Ecto neural progenitor cell (in vitro differentiated cells): ENCODE measurements at places on chromosomes 5 and 9.

DNA sequence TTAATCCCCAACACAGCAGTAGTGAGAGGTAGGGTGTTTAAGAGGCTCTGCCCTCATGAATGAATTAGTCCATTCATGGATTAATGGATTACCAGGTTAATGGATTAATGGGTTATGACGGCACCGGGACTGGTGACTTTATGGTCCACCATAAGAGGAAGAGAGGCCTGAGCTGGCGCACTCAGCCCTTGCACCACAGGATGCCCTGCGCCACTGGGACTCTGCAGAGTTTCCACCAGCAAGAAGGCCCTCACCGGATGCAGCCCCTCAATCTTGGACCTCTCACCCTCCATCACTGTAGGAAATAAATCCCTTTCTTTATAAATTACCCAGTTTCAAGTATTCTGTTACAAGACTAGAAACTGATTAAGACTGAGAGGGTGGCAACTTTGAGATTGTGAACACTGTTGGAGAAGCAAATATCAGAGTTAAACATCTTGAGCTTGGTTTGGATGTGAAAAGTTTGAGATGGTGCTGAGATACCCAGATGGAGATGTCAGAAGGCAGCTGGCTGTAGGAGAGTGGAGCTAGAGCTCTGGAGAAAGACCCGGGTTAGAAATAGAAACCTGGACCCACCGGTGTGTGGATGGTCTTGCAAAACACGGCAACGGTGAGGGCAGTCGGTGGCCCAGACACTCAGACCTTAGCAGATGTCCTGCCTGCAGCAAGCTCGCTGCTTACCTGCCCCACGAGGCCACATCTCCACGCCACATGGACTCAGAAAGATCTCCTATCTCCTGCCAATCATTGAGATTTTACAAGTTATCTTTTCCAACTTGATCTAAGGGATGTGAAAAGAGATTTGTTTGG lies 98.8 kb downstream of the HSD17B3 start:
- no peak for DNase-seq

DNA sequence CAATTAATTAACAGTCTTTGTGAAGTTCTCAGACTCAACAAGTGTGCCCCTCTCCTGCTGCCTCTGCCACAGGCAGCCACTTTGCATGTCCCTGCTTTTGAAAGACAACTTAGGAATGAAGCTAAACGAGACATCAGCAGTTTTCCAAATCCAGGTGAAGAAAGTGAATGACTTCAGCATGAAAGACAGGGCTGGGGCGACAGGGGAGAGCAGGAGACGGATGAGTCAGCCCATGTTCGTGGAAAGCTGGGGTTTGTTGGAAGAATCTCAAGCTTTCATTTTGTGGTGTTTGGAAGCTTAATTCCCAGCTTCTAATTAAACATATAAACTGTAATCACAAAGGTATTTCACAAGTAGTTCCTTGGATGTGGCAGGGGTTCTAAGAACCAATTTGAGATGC lies 207.8 kb upstream of the MAP3K1 start:
- no peak for DNase-seq

DNA sequence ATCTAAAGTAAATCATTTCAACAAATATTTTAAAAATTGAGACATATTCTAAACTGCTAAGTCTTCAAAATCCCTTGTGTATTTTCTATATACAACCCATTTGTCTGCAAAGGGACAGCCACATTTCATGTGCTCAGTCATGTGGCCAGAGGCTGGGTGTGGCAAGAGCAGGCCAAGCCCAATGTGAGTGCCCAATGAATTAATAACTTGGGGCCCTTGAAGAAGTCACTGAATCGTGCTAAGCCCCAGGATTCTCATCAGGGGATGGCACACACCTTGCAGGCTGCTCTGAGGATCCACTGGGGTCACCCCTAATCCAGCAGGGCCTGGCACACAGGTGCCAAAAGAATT lies 78.2 kb upstream of the SMIM23 start:
- DNase-seq, result no peak

DNA sequence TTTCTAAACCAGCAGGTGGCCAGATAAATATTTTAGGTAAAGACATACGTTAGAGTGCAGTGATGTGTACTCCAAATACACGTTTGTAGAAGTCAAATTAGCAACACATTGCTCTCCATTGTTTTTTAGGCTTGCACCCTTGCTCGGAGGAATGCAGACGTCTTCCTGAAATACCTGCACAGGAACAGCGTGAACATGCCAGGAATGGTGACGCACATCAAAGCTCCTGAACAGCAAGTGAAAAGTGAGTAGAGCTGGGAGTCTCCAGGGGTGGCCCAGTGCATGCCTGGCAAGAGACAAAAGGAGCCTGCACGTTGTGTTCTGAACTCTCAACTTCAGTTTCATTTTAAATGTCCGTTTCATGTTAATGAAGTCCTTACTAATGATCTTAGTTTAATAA lies 207.5 kb upstream of the OTULINL start:
- no peak for DNase-seq

DNA sequence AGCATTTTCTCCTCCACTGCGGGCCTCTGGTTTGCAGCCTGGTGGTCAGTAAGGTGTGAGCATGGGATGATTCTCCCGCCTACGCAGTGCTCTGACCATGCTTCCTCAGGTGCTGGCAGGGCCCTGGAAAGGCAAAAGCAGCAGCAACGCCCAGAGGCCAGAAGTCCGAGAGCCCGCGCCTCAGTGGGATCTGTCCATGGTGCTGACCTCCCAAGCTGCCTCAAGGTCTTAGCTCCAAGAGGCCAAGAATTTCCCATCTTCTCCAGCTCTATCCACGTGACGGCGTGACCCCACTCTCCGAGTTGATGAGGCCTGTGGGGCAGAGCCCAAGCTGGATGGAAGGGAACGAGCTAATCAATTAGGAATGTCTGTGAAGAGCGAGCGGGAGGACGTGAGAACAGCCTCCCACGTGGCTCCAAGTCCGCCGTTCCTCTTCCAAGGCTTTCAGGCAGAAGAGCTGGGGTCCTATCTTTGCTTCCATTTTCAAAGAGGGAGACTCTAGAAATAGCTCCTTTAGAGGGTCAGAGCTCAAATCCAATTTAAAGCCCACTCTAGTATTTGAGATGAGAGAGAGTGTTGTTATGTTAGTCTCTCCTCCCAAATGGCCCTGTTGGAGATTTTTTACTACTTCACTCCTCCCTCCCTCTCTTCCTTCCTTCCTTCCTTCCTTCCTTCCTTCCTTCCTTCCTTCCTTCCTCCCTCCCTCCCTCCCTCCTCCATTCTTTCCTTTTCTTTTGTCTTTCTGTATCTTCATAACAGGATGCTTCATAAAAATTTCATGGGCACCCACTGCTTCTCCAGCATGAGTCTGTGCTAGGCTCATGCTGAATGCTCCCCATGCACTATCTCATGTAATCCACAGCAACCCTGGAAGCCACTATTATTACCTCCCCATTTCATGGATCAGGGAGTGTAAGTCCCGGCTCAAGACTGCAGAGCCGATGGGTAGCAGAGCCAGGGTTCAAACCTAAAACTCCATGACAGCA lies 69.3 kb downstream of the OLFM1 start:
- peak; percentile 90 for DNase-seq

- no peak for DNase-seq
Observed at GRCh38 chr9:18067548-18068120, 406.3 kb upstream of the ADAMTSL1 start.

- DNase-seq, result no peak
Observed at GRCh38 chr5:148934895-148935400, 108.5 kb downstream of the ADRB2 start.

GRCh38 chr9:76580188-76580587 lies 121.2 kb downstream of the GCNT1 start:
- DNase-seq, result no peak

- DNase-seq, result no peak
Observed at GRCh38 chr9:128998462-128998861, 29.7 kb downstream of the SH3GLB2 start.
